ENCODE measurements at places on chromosomes 5 and 9.

- DNase-seq, result no peak
These were observed 1.1 kb downstream of the HSPA9 start for GRCh38 chr5:138573949-138574670.

- no peak for DNase-seq
These were observed 510.5 kb upstream of the TNC start for GRCh38 chr9:115628426-115628825.

- DNase-seq, result no peak
These were observed 476.6 kb upstream of the WWC1 start for GRCh38 chr5:167814828-167815227.

GRCh38 chr9:88322906-88323566, 65.2 kb upstream of the SPIN1 start:
- no peak for DNase-seq

- no peak for DNase-seq
These were observed 199.3 kb downstream of the CTNND2 start for GRCh38 chr5:11704916-11705315.

DNA sequence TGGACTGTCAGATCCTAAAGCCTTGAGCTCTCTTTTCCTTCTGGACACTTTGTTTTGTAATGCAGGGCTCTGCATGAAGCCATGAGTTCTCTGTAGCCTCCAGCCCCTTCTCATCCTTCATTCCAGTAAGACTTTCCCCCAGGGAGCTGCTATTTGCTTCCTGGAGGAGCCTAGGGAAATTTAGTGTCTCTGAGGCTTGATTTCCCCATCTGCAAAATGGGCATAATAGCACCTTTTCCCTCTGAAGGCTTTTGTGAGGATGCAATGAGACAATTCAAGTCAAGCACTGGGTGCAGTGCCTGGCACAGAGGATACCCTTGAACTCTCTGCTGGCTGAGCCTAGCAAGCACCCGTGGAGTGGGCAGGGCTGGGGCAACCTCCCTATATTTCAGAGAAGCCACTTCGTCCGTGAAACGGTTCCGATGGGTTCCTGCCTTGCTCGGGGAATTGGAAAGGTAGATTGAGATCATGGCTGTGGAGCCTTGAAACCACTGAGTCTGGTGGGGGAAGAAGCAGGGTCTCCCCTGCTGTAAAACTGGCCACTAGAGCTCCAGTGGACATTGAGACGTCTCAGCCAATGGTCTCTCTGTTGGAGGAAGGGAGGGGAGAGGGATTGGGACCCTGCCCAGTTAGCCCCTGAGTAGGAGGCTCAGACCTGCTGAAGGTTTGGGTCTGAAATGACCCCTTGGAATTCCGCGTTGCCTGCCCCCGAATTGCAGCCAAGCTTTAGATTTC, 14.3 kb upstream of the DAB2IP start:
- no peak for DNase-seq

DNA sequence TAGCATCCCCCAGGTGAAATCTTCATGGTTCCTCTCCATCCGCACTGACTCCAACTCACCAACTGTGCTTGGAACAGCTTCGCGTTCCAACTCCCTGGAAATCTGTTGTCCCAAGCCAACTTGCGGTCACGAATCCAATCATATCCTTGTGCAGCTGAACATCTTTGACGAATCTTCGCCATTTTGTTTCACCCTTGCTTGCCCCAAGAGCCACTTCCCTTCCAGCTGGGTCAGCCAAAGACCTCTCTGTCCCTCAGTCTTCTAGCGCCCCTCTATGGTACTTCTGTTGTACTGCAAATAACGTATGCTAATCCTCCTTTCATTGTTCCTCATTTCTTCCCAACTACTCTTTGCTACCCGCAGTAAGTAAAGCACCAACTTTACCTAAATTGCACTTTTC, 61.0 kb upstream of the TARS1 start:
- DNase-seq, result no peak

DNA sequence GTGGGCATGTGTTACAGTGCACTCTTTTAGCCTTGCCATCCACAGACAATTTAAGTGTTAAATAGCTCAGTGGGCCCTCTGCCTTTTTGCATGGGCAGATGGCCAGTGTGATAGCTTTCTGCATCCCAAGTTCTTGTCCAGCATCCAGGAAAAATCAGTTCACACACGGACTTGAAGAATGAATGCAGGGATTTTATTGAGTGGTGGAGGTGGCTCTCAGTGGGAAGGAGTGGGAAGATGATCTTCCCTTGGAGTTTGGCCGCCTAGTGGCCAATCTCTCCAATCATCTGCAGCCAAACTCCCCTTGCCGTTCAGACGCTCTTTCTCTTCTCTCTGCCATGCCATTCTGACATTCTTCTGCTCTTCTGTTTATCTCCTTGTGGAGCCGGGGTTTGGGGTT, 322.4 kb upstream of the GRAMD2B start:
- DNase-seq, result no peak

DNA sequence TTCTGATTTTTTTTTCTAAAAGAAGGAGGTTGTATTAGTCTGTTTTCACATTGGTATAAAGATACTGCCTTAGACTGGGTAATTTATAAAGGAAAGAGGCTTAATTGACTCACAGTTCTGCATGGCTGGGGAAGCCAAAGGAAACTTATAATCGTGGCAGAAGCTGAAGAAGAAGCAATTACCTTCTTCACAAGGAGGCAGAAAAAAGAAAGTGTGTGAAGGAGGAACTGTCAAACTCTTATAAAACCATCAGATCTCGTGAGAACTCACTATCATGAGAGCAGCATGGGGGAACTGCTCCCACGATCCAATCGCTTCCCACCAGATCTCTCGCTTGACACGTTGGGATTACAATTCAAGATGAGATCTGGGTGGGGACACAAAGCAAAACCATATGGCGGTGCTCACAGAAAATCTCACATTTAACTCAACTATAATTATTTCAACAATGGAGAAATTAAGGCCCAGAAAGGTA, 27.1 kb downstream of the DPYSL3 start:
- no peak for DNase-seq

DNA sequence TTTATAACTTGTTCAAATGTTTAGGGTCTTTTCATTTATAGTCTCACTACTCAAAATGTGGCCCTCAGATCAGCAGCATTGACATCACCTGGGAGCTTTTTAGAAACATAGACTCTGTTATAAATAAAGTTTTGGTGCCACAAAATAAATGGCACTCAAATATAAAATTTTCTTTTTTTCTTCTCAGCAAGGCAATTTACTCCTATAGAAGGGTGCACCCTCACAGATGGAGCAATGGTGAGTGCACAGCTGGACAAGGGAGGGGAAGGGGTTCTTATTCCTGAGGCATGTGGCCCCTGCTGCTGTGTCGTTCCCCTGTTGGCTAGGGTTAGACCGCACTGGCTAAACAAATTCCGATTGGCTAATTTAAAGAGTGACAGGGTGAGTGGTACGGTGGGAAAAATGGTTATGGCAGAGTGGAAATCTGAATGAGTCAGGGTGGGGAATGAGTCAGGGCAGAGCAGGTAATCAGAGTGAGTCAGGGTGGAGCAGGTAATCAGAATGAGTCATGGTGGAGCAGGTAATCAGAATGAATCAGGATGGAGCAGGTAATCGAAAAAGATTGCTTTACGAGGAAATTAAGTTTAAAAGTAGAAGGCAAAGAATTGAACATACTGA, 31.8 kb upstream of the C7 start:
- DNase-seq, result no peak

DNA sequence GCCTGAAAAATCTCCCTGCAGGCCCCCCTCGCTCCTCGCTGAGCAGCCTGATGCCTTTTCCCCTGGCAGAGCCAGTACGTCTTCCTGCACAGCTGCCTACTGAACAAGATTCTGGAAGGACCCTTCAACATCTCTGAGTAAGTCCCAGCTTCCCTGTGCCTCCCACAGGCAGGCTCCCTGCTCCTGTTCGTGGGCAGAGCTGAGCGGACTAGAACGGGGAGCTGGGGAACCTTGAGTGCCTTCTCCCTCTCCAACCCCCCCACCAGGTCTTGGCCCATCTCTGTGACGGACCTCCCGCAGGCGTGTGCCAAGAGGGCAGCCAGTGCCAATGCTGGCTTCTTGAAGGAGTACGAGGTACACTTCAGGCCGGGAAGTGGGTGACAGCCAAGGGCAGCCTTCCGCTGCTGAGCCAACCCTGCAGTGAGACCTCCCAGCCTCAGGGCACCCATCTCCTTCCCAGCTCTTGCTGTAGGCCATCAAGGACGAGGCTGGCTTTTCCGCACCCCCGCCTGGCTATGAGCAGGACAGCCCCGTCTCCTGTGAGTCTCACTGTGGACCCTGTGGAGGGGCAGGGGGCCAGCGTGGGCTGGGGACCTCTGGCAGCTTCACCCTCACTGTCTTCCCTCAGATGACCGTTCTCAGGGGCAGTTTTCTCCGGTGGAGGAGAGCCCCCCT, 21.1 kb upstream of the SPTLC1 start:
- DNase-seq, result no peak

DNA sequence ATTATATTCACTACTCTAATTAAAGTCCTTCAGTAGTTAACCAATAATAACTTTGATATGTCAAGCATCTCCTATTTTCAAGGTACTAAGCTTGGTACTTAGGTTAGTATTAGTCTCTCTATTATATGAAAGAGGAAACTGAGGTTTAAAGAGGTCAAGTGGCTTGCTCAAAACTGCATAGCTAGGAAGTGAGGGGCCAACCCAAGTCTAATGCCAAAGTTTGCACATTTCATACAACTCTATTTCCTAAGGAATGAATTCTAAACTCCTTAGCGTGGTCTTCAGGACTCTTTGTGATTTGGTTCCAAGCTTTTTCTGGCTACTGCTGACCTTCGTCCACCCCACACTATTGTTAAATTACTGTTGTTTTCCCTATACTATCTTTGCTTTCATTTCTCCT, 9.9 kb upstream of the SHOC1 start:
- DNase-seq, result peak; percentile 33

DNA sequence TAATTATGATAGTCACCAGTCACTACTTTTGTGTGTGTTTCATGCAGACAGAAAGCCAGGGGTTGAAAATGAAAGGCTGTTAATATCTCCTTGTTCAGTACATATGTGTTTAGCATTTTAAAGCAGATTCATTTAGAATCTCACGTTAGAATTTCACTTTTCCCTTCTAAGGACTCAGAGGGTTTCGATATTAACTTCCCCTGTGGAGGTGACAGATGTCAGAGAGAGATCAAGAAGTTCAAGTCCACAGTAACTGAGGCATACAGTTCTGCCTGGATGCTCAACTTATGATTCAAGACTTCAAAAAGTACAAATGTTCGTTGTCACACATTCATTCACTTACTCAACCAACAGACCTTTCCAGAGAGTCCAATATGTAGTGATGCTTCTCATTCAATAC, 251.1 kb downstream of the EBF1 start:
- DNase-seq, result no peak

- DNase-seq, result no peak
These were observed 28.8 kb upstream of the TNFAIP8 start for GRCh38 chr5:119327018-119327417.

DNA sequence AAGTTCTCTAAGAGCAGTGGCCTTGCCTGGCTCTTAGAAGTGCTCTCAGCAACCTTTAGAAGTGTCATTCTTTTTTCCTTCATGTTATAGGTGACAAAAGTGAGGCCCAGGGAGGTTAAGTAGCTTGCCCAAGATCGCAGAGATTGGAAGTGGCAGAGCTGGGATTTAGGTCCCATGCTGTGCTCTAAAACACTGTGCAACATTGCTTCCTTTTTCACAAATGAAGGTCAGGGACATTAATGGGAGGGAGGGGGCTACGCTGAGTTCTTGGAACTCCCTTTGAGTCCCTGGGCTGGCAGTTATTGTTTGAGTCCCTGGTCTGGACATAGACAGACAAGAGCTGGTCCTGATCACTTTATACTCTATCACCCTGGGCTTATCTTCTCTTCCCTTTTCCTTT, 45.3 kb downstream of the PAM start:
- no peak for DNase-seq

GRCh38 chr5:122749886-122750285, 25.0 kb upstream of the SNX2 start:
- DNase-seq, result no peak

DNA sequence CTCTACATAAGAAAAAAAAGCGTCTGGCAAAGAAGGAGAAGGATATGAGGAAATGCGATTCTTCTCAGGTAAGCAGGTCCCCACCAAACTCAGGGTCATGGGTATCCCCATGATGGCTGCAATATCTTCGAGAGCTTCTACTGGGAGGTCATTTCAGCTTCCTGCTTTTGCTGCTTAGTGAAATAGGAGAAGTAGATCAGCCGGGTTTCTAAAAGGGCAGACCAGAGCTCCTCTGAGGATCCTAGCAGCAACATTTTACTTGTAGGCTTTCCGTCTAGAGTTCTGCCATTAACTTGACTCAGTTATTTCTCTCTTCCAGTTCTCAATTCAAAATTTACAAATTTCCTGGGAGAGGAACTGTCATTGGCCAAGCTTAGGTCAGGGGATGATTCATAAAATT, 134.7 kb downstream of the DPYSL3 start:
- DNase-seq, result no peak

- DNase-seq, result no peak
These were observed 91.2 kb downstream of the MTRR start for GRCh38 chr5:7960142-7960541.

DNA sequence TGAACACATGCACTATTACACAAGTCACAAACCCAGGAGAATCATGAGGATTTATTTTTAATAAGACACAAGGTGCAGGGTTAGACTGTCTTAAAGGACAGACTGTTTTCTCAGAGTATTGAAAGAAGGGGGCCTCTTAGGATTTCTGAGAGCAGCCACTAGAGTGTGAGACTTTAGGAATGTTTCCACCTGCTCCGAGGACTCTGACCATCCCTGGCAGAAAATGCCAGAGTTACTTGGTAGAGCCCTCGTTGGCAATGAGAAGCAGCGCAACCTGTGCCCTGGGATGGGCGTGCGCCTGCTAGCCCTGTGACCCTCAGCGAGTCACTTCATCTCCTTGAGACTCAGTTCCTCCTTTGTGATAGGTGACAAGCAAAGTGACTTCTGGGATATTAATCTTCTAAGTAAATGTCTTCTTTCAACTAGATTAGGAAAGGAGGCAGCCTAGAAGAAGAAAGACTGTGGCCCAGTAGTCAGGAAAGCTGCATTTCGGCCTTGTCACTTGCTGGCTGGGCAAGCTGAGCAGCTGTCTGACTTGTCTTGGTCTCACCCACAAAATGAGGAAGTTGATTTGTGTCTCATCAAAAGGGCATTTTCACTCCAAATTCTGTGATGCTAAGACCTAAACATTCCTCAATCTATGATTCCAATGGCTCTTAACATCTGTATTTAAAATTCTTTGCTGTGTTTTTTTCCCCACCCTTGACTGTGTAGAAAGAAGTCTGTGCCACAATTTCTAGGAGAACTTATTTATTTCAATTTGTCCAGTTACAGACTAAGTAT, 60.5 kb downstream of the PTCD2 start:
- no peak for DNase-seq

DNA sequence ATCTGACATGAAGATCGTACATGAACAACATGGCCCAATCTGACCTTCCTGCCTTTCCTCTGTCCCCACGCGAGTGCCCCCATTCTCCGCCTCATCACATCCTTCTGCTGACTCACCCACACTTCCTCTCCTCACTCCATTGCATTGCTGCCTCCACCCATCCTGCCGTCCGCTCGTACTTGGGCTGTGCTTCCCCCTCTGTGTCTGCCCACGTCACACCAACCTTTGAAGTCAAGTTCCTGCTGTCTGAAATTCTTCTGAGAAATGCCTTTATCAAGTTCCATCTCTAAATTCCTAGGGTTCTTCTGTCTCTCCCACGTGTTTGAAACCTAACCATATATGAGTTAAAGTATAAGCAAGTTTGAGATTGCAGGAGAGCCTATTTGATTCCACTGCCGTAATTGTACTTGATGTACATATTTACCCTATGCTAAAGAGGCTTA, 18.0 kb upstream of the STARD4 start:
- peak; percentile 69 for DNase-seq

- DNase-seq, result no peak
These were observed 3.6 kb upstream of the PSMD5 start for GRCh38 chr9:120846251-120846889.

GRCh38 chr5:95441636-95442035, 50.5 kb downstream of the FAM81B start:
- DNase-seq, result no peak

Measured in pulmonary artery endothelial cell (primary cell).